ENCODE measurements at places on chromosomes 6 and 20.

GRCh38 chr20:32204205-32205109 is 3.1 kb downstream of the PLAGL2 start:
- DNase-seq = peak; percentile 61

GRCh38 chr6:164227952-164228522 is 813.5 kb downstream of the QKI start:
- DNase-seq = no peak

- DNase-seq = no peak
These were observed 28.3 kb downstream of the ZNF831 start for GRCh38 chr20:59191756-59192532.

DNA sequence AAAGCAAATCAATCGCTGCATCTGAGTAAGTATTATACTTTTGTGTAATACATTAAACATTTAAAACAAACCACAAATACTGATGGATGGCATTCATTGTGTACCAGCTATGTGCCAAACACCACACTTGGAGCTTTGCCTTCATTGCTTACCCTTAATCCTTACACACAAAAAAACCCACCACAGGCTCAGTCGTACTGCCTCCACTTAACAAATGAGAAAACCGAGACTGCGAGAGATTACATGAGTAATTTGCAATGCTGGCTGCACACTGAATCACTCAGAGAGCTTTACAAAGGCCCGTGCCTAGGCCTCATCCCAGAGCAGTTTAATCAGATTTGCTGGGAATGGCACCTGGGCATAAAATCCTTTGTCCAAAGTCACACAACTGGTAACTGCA is 130.5 kb downstream of the EDN1 start:
- no peak for DNase-seq

DNA sequence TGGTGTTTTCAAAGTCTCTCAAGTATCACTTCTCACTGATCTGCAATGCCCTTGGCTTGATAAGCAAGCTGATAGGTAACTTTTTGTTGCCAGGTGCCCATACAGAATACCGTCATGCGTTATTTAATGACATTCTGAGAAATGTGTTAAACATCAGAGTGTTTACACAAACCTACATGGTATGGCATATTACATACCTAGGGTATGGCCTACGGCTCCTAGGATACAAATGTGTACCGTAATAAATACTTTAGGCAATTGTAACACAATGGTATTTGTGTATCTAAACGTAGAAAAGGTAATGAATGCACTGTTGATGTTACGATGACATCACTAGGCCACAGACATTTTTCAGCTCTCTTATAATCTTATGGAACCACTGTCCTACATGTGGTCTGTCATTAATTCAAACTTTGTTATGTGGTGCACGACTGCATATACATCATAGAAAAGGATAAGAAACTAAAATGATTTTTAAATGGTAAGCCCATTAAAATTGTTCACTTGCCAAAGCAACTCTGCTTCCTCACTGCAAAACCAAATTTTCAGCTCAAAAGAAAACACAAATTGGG is 35.7 kb downstream of the CSNK2A1 start:
- DNase-seq = no peak

DNA sequence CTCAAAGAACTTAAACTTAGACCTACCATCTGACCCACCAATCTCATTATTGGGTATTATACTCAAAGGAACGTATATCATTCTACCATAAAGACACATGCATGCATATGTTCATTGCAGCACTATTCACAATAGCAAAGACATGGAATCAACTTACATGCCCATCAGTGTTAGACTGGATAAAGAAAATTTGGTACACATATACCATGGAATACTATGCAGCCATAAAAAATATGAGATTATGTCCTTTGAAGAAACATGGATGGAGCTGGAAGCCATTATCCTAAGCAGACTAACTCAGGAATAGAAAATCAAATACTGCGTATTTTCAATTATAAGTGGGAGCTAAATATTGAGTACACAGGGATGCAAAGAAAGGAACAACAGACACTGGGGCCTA is 166.4 kb upstream of the GLP1R start:
- DNase-seq = no peak

DNA sequence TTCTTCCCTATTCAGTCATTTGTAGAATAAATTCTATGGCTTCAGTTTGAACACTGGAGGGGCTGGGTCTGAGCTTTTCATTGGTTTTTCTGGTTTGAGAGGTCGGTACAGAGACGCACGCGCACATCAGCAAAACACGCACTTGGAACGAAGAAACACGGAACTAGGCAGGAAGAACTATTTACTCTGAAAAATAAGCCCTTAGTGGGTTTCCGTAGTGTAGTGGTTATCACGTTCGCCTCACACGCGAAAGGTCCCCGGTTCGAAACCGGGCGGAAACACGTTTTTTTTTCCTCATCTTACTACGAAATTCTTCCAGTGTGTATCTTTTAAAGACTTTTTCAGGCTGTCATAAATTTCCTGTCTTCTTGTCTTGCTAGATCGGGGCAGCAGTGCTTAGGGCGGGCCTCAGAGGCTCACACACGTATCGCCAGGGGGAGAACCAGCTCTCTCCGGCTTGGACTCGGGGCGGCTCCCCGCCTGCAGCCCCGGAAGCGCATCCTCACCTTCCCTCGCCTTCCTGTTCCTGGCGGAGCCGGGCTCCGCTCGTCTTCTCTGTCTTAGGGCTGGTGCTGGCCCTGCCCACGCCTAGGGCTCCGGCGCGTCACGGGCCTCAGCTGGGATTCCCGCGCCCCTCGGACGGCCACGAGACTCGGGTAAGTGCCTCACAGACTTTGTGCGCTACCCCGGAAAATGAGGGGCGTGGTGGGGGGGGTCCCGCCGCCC is at the start of gene HMGN4:
Gene HMGN4 (plus strand): TSS at position 521 of the 726 bp plus-strand sequence. CDS start 6,841 bp downstream, outside the sequence.
- DNase-seq = peak; percentile 69

- DNase-seq = no peak
These were observed 150.3 kb upstream of the SASH1 start for GRCh38 chr6:148192310-148192709.

DNA sequence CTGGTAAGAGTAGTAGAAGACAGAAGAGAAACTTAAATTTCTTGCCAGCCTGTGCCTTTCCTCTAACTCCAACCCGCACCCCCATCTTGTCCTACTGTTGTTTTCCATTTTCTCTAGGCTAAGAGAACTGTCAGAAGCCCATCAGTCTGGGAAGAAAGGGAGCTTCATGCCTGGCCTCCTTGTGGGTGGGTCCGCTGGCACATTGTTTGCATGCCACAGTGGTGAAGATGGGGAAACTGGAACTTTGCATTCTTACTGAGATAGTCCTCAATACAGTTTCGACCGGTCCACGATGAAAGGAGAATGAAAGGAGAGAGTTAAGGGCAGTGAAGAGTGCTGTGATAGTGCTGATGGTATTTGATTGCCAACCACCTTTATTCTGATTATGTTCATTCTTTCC is 103.1 kb downstream of the TCP11 start:
- no peak for DNase-seq

GRCh38 chr6:7899101-7899888 is 11.3 kb downstream of the TXNDC5 start:
- no peak for DNase-seq

GRCh38 chr6:81138236-81138635 is 614.2 kb downstream of the TENT5A start:
- DNase-seq = no peak

DNA sequence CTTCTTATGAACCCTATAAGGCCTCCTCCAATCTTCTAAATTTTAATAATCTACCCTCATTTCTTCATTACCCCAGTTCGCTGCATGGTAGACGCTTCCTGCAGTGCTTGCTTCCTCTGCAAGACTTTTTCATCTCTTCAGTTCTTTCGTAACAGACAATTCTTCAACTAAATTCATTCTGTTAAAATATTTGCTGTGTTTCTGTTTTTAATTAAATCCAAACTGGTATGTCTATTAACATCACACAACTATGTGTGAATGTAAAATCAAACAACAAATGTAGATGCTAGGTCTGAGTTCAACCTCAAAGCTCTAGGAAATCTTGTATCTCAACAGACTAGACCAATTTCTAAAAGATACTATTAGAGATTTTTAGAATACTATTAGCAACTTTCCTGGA is 199.3 kb downstream of the RNGTT start:
- DNase-seq = no peak

DNA sequence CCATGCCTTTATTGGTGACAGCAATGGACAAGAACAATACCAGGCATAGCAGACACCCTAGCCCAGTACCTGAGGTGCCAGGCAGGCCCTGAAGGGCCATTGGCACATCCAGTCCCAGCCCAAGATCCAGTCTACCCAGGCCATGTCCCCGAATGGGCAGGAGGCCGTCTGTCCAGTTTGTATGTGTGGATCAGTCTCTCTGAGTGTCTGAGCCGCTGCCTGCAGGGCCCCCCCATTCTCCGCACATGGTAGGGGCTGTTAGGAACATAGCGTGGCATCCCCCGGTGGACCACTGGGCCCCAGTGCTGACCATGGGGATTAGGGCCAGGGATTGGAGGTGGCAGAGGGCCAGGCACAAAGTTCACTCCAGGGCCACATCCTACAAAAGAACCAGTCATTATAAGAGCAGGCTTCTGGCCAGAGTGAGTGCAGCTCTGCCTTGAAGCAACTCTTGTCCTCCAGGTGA is 5.1 kb downstream of the PCED1A start:
- DNase-seq = no peak

GRCh38 chr6:43271103-43271815 is 26.8 kb upstream of the SLC22A7 start:
- DNase-seq = no peak

DNA sequence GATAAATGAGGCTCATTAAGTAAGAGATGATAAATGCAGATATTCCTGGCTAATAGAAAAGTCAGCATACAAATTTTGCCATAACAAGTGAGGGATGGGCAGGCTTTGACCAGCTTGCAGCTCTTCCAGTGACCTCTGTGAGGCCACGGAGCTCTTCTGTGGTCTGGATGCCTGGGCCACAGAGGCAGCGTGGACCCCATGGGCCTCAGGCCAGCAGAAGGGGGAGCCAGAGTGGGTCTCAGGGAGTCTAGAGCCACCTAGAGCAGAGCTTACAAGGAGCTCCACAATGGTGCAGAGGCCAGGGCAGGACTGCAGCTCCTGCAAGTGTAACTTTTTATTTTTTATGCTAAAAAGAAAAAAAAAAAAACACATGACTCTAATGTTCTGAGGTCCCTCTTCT is 165.1 kb downstream of the ARID1B start:
- DNase-seq = no peak

DNA sequence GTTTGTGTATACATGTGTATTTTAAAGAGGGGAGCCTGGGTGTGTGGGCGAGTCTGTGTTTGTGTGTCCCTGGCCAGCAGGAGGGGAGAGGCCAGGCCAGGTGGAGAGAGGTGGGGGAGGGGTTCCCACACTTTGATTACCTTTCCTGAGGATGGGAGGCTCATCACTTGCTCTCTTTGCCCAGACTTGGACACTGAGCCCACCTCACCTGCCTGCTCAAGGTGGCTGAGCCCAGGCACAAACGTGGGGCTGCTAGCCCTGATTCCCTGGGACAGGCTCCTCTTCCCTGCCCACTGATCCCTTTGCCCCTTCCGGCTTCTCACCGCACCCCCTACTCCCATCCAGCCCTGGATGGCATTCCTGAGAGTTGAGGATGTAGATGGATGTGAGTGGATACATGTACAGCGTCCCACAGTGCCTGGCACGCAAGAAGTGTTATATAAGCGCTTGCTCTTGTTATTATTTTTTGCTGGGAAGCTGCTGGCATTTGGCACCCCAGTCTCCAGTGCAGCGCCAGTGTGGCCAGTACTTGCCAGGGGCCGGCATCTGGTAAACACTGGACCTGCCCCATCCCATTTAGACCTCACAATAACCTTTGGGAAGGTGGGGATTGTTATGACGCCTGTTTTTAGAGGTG is 2.7 kb downstream of the CEBPB start:
- DNase-seq = no peak

Data from stimulated activated CD8-positive, alpha-beta memory T cell treated with anti-CD3 and anti-CD28 coated beads, Interleukin-4, amount 100 ng/mL, for 24 hours (primary cell).